ENCODE measurements at places on chromosomes 7 and 10.

DNA sequence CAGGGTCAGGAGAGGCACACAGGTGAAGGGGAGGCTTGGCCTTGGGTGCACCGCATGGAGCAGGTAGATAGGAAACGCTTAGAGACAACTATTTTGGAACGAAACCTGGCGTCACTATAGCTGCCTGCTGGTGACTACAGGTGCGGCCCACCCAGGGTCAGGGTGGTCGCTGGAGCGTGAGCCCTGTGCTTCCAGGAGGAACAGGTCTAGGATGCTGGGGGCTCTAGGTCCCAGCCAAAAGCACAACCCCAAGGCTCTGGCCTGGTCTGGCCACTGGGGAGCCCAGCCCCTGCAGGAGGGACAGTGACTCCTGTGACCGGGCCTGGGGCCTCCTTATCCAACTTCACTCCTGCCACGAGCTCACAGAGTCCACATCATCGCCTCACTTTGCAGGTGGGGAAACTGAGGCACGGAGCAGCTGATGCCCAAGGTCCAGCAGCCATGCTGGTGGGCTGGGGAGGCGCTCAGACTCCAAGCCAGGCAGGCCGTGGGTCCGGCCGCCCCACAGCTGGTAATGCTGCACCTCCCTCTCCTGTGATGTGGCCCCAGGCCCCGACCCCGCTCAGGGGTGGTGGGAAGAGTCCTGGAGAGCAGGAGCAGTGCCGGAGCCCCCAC lies 9.0 kb downstream of the LFNG start:
- no peak for DNase-seq

DNA sequence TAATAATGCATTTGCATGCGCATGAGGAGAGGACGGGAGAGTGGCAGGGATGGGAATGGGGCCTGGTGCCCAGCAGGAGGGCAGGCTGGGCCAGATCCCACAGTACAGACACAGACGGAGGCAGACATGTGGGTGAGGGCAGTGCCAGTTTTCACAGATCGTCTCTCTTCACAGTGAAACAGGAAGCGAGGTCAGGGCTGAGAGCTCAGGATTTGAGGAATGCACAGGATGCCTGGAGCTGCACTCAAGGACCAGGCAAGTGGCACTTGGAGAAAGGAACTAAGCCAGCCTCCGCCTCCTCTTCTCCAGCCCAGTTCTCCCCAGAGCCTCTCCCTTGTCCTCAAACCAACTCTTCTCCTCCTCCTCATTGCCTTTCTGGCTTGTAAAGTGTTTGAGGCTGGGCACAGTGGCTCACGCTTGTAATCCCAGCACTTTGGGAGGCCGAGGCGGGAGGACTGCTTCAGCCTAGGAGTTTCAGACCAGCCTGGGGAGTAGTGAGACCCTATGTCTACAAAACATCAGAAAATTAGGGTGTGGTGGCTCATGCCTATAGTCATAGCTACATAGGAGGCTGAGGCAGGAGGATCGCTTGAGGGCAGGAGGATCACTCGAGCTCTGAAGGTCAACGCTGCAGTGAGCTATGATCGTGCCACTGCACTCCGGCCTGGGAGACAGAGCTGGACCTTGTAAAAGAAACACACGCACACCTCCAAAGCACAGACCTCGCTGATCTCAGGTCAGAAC lies 115.2 kb downstream of the HIP1 start:
- no peak for DNase-seq

GRCh38 chr7:20383351-20383750 lies 52.7 kb downstream of the ITGB8 start:
- DNase-seq: no peak

- DNase-seq: no peak
Measured at GRCh38 chr7:41917-42565, 150.3 kb upstream of the FAM20C start.

GRCh38 chr7:92590711-92591310 lies 621 bp upstream of the FAM133B start:
- no peak for DNase-seq

- no peak for DNase-seq
Measured at GRCh38 chr7:11127988-11128387, 154.3 kb downstream of the PHF14 start.

DNA sequence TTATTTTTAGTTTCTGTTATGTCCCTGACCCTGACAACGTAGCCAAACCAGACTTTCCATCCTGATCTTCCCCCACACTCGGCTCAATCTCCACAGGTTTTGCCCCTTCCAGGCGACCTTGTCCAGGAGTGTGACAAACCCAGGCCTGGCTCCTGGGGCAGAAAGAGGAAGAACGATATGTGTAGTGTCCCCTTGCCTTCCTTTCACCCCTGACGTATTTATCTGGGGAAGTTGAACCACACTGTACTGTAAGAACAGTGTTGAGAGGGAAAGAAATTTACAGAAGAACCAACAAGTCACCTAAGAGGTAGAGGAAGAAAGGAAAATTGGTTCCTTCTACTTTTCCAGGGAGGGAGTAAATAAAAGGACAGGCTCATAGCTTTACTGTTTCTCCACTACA lies 158.0 kb downstream of the VTI1A start:
- no peak for DNase-seq

DNA sequence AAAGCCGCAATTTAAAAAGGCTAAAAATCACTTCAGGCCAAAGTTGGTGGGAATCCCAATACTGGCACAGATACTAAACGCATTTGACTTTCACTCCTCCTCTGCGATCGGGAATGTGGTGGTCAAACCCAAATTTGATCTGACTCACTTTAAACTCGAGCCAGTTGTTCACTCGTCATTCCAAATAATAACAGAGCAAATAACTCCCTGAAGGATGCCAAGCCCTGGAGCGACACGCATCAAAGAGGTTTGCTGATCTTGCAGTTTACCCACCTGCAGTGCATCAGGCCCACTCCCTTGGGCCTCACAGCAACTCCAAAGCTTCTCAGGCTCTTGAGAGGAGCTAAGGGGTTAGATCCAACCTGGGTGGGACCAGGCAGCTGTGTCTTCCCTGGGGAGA lies 12.2 kb downstream of the PTN start:
- no peak for DNase-seq

DNA sequence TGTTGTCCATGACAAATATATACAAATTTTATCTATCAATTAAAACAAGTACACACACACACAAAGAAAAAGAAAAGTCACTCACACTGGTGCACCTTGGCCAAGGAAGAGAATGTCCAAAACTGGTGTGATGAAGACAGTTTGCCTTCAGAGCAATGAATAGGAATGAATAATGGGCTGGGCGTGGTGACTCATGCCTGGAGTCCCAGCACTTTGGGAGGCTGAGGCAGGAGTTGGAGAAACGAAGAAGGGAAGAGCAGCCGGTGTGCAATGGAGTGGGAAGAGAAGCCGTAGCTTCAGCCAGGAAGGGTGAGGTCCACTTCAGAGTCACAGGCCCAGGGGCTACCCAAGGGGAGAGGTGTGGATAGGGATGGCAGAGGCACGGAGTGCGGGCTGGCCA lies 253.6 kb downstream of the CCSER2 start:
- no peak for DNase-seq

DNA sequence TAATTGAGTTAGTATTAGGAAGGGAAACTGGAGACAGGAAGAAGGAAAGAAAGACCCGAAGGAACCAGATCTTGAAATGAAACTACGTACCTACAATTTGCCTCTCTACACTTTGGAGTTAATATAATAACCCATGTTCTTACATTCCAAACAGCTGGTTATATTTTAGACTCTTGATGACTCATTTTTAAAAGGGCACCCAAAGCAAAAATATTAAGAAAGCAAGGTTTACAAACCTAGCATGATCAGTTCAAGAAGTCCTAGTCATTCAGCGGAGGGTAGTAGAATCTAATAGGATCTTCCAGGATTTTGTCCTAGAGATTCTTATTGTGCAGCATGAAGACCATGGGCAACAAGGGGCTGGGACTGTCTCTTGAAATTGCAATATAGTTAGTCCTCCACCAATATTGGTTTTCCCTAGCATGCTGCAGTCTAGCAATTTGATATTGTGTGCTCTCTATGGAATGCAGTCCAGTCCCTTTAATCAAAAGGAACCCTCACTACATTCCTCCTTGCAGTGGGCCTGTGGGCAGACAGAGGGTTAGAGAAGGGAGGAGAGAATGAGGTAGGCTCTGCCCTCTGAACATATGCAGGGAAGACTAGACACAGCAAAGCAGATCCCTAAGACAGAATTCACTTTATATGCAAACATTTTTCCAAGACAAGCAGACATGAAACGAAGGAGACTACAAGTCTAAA lies 230.3 kb downstream of the INHBA start:
- no peak for DNase-seq

DNA sequence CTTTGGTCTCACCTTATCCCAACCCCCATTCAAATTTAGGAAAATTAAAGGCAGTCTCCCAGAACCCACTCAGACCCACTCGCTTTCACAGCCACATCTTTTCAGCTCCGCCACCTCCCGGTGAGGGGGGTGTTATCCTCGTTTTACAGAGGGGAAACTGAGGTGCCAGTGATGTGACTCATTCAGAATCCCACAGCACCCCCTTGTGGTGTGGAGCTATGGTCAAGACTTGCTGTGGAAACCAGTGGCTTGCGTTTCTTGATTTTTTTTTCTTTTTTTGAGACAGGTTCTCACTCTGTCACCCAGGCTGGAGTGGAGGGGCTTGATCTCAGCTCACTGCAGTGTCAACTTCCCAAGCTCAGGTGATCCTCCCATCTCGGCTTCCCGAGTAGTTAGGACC lies 27.6 kb downstream of the SLC35G1 start:
- DNase-seq: no peak

- DNase-seq: no peak
Measured at GRCh38 chr7:150855476-150856302, 3.4 kb downstream of the AOC1 start.

DNA sequence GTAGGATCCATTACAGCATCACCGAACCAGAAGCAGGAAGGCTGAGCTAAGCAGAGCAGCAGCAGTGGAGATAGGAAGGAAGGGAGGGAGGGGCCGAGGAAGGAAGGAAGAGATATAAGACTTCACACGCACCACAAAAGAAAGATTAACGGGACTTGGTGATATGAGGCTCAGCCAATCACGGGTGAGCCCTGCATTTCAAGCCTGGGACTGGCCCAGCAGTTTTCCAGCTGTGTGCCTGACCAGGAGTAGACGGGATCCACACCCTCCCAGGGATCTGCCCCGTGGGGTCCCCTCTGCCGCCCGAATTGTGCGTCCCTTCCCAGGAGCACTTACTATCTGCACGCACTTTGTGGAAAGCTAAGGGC lies 16.2 kb downstream of the ATG9B start:
- no peak for DNase-seq

DNA sequence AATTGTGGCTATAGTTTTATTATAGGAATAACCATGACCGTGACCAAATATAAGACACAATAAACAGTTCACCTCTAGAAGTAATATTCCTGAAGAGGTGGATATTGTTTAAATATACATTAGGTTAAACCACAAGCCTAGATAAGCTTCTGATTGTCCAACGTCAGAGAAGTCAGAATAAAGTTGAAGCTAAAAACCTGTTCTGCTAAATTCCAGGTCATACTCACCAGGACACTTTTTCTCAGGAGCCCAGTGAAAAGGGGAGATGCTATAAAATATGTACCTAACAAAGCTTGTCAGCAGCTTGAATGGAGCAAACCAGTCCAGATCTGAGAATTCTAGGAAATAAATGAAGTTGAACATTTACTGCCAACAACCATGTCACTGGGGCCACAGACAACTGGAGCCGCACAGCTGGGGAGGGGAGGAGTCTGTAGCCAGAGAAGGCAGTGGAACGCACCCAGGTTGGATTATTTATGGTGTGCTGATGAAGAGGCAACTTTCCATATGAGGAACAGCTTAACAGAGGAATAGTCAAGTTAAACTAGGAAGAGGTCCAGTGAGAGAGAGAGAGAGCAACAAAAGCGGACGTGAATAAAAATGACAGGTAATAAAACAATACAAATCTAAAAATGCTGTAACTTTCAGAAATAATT lies 191.1 kb downstream of the ZNF438 start:
- no peak for DNase-seq

GRCh38 chr7:96837593-96837992 lies 127.9 kb upstream of the SEM1 start:
- DNase-seq: no peak

- no peak for DNase-seq
Measured at GRCh38 chr10:11206676-11207559, 189.2 kb downstream of the CELF2 start.

DNA sequence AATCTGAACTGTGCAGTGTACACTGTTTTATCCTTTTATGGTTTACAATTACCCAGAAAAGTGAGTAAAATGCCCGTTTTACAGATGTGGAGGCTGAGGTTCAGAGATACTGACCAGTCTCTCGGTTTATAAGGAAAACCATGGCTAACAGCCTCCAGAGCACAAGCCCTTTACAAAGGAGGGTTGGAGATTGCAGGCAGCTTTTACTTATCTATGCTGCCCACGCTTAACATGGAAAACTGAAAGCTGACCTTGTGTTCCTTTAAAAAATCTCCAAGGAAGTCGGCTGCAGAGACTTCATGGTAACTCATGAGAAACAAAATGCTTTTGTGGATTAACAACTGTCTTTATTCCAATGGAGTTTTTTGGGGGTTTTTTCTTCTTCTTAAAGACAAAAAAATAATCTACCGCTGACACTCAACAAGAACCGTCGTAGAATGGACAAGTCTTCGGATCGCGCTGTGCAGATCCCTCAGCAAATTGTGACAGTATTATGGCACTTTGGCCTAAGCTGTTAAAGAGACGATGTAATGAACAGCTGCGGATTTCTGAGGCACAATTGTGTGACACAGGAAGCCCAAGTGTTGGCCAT lies 654 bp upstream of the SLF2 start:
- DNase-seq: no peak

GRCh38 chr7:24808518-24808917 lies 51.3 kb upstream of the GSDME start:
- DNase-seq: no peak

DNA sequence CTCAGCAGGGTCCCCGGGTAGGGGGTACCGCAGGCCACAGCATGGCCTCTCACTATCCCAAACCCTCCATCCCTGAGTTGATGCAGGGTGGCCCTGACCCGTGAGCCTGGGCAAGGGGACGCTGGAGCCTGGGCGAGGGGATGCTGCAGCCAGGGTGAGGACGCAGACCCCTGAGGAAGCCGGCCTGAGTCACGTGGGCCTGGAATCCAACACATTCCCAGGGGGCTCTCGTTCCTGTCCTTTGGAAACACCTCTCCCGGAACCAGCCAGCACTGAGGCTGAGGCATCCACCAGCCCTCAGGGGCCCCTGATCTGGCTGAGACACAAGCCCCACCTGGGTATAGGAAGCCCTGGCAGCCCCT lies 61.5 kb upstream of the NKX6-2 start:
- DNase-seq: no peak

GRCh38 chr10:124214610-124215375 lies 121.4 kb upstream of the CHST15 start:
- DNase-seq: no peak

DNA sequence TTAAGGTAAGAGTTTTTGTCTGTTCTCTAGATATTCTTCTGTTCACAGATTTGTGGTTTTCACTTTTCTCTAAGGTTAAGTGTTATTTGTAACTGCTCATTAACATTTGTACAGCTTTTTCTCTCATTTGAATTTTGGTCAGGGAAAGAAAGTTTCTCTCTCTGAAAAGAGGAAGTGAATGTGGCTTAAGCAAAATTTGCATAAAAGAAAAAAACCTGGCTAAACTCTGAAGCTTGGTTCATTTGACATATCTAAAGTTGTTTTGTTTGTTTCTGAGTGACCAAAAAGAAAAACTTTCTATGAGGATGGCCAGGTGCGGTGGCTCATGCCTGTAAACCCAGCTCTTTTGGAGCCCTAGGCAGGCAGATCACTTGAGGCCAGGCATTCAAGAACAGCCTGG lies 22.0 kb upstream of the SLC26A4 start:
- DNase-seq: no peak

Data from activated CD8-positive, alpha-beta memory T cell treated with anti-CD3 and anti-CD28 coated beads for 1 hour (primary cell).